Activated T-cell treated with anti-CD3 and anti-CD28 coated beads, Interleukin-2, amount 50 U/mL, for 72 hours (primary cell): ENCODE measurements at places on chromosomes 13 and 19. TPM values are rescaled to one million over a fixed set of nuclear protein-coding genes. Genes with fewer than 3 reads are reported as not detected.

DNA sequence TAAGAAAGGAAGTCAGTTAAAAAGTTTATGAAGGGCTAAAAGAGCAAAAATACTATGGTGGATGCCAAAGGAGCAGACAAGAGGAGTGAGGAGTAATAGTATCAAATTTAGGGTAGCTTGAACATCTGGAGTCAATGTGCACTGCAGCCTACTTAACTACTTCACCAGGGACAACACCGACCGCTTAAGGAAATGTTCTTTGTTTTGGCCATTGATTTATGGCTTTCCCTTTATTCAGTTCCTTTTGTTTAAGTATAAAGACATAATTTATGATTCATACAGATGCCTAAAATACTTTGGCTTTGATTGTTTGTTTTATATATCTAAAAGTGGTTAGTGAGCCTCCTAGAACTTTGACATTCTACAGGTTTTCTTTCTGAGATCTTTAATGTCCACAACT lies 276.3 kb upstream of the PRR20A start:
- no peak overlapping the region for H3K4me3 ChIP-seq
- no peak for DNase-seq
- H3K27me3 ChIP-seq = no peaks in the 10 kb centered on the region
- H3K36me3 ChIP-seq = no peaks in the 10 kb centered on the region
- no peaks in the 10 kb centered on the region for H3K4me1 ChIP-seq
- H3K27ac ChIP-seq = no peak overlapping the region

DNA sequence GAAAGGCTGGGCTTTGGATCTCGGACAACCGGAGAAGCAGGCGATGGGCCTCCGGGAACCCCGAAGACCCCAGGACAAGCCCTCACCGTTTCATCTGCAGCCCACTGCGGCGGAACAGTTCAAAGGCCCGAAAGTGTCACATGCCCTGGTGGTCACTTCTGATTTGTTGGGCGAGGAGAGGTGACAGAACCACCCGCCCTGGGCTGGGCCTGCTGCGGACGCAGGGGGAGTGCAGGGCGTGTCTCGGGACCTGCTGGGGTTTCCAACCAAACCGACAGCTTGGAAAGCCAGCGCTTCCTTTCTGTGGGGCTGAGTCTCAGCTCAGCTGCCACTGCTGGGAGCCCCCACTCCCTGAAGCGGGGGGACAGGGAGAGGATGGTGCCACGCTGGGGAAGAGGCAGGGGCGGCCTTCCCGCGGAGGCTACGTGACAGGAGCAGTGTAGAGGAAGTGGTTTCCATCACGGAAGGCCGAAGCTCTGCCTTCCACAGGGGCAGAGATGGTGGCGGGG lies 22.8 kb upstream of the ZBTB7A start:
- no peaks in the 10 kb centered on the region for H3K36me3 ChIP-seq
- DNase-seq = peak; percentile 67
- no peaks in the 10 kb centered on the region for H3K27me3 ChIP-seq
- peak overlapping the region; percentile 91 for H3K4me3 ChIP-seq
- peaks cover 29% of the 10 kb centered on the region for H3K4me1 ChIP-seq

SSBP4 gene
- 46.8 TPM for total RNA-seq

SLC46A3 gene
- total RNA-seq = 7.2 TPM
